ENCODE measurements at places on chromosomes 7 and 10. TPM values are rescaled to one million over a fixed set of nuclear protein-coding genes. Genes with fewer than 3 reads are reported as not detected.

The ZNF398 gene
- total RNA-seq = 12.1 TPM

The GIMAP2 gene
- total RNA-seq = 120 TPM

The RAMP3 gene
- total RNA-seq = not detected

The CTBP2 gene
- 0.43 TPM for total RNA-seq

DNA sequence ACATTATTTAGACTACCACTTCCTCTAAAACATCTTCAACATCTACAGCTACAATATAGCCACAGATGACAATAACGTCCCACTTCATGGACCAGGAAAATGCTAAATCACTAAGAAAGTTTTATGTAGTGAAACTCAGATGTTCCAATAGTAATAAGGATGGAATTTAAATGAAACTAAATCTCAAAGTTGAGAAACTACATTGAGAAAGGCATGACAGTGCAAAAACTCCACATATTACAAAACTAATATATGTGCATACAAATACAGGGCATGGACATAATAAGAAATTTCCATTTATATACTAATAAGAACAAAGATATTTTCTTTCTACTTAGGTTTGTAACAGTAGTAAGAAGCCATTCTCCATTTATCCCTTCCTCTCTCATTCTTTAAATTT is 31.1 kb downstream of the POT1 start:
- no peak overlapping the region for H3K27ac ChIP-seq
- no peak for DNase-seq
- H3K36me3 ChIP-seq = peaks cover 33% of the 10 kb centered on the region
- no peaks in the 10 kb centered on the region for H3K27me3 ChIP-seq
- H3K4me1 ChIP-seq = no peaks in the 10 kb centered on the region

- peaks cover 3% of the 10 kb centered on the region for H3K36me3 ChIP-seq
- peak overlapping the region; percentile 63 for H3K4me3 ChIP-seq
- H3K27me3 ChIP-seq = peaks cover 47% of the 10 kb centered on the region
- DNase-seq = peak; percentile 70
These were observed 145.2 kb downstream of the FRMD4A start for GRCh38 chr10:14185316-14186045.

- H3K4me3 ChIP-seq = peak overlapping the region; percentile 36
- peak; percentile 51 for DNase-seq
- peaks cover 11% of the 10 kb centered on the region for H3K4me1 ChIP-seq
- no peak overlapping the region for H3K27ac ChIP-seq
- H3K27me3 ChIP-seq = peaks cover 66% of the 10 kb centered on the region
These were observed 593 bp upstream of the ADRA2A start for GRCh38 chr10:111076191-111076681.

- H3K4me3 ChIP-seq = no peak overlapping the region
- no peaks in the 10 kb centered on the region for H3K36me3 ChIP-seq
- H3K27ac ChIP-seq = no peak overlapping the region
These were observed 97.3 kb downstream of the GRB10 start for GRCh38 chr7:50685135-50686065.

DNA sequence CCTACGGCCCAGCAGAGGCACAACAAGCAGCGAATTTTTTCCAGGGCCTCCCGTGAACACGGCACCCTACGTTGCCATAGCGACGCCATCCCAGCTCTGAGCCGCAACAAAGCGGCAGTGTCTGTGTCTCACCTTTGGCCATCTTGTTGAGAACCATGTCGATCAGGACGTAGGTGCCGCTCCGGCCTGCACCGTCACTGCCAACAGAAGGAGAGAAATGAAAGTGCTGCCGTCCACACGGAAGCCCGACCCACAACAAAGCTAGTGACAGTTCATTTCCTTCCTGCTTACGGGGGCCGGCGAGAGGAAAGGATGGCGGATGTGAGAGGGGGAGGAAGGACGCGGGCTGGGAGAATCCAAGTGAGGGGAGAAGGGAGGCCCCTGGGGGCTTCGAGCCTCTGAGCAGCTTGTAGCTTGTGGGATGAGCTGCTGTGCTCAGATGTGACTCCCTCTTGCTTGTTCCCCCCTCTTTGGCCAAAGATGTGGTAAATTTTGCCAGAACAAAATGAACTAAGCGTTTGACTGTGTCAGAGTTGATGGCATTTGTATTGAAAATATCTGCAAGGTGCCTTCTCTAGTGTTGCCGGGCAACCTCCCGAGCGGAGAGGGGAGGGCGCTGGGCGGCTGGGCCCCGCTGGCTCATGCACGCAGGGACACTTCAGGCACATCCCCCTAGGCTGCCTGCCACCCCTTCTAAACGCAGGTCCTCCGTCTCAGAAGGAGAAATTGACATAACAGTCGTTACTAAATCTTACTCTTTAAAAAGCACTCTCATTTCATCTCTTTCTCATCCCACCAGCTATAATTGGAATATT is 232.2 kb downstream of the DNAJB6 start:
- peak overlapping the region; percentile 80 for H3K27ac ChIP-seq
- H3K4me1 ChIP-seq = peaks cover 49% of the 10 kb centered on the region
- peak; percentile 71 for DNase-seq

- H3K27me3 ChIP-seq = no peaks in the 10 kb centered on the region
- no peaks in the 10 kb centered on the region for H3K36me3 ChIP-seq
- no peak for DNase-seq
- no peaks in the 10 kb centered on the region for H3K4me1 ChIP-seq
These were observed 259.3 kb downstream of the TRIL start for GRCh38 chr7:28698840-28699239.

- H3K27me3 ChIP-seq = no peaks in the 10 kb centered on the region
- H3K27ac ChIP-seq = no peak overlapping the region
- no peaks in the 10 kb centered on the region for H3K36me3 ChIP-seq
- H3K4me1 ChIP-seq = no peaks in the 10 kb centered on the region
- no peak for DNase-seq
These were observed 192.2 kb upstream of the LRGUK start for GRCh38 chr7:133934977-133935330.

DNA sequence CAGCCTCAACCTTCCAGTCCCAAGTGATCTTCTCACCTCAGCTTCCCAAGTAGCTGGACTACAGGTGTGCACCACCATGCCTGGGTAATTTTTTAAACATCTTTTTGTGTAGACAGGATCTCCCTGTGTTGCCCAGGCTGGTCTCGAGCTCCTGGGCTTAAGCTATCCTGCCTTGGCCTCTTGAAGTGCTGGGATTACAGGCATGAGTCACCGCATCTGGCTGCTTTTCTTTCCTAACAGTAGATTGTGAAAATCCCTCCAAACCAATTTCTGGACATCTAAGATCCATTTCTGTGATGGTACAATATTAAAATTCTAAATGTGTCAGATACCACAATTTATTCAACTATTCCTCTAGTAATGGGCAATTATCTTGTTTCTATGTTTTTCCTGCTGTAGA is 38.7 kb downstream of the RAB18 start:
- H3K27me3 ChIP-seq = no peaks in the 10 kb centered on the region
- H3K27ac ChIP-seq = no peak overlapping the region
- no peak for DNase-seq
- H3K4me1 ChIP-seq = peaks cover 19% of the 10 kb centered on the region

GRCh38 chr7:151711435-151711872 is 165.5 kb downstream of the PRKAG2 start:
- H3K4me3 ChIP-seq = no peak overlapping the region
- H3K36me3 ChIP-seq = no peaks in the 10 kb centered on the region
- peaks cover 8% of the 10 kb centered on the region for H3K4me1 ChIP-seq
- DNase-seq = no peak
- no peaks in the 10 kb centered on the region for H3K27me3 ChIP-seq
- H3K27ac ChIP-seq = no peak overlapping the region

DNA sequence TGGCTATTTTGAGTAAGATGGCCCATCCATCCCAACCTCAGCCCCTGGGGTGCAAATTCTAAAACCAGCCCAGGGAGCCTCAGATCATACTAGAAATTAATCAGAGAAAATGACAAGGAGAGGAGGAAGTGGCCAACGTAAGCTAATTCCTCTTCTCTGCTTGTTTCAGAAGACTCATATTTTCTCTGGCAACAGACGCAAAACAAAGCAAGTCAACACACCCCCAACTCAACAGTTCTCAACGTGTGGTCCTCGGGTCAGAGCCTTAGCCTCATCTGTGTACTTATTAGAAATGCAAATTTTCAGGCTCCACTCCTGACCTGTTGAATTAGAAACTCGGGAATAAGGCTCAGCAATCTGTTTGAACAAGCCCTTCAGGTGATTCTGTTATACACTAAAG is 413.9 kb upstream of the AUTS2 start:
- no peak for DNase-seq
- no peak overlapping the region for H3K4me3 ChIP-seq
- no peaks in the 10 kb centered on the region for H3K27me3 ChIP-seq
- H3K4me1 ChIP-seq = no peaks in the 10 kb centered on the region
- H3K27ac ChIP-seq = no peak overlapping the region
- H3K36me3 ChIP-seq = no peaks in the 10 kb centered on the region

- peaks cover 16% of the 10 kb centered on the region for H3K27me3 ChIP-seq
- H3K4me3 ChIP-seq = no peak overlapping the region
- DNase-seq = no peak
These were observed 33.3 kb downstream of the OTUD1 start for GRCh38 chr10:23472181-23472580.
